T follicular helper cell (primary cell): ENCODE measurements at places on chromosomes 5 and 9.

DNA sequence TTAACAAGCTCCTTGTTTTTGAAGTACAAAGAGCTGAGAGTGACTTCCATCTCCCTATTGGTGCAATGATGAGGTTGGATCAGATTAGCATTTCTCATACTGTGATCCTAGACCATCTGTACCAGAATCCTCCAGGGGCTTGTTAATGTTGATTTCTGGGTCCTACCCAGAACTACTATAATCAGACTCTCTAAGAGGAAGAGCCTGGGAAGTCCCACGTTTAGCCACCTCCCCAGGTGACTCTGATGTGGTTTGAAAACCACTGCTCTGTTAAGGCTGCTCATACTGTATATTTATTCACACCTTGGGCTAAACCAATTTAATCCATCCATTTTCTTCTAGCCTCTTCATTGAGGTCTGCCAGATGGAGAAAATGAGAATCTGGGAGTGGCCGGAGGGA, 49.6 kb upstream of the SMIM32 start:
- DNase-seq: no peak

- DNase-seq: no peak
These were observed 231.6 kb upstream of the TNC start for GRCh38 chr9:115349542-115349941.

DNA sequence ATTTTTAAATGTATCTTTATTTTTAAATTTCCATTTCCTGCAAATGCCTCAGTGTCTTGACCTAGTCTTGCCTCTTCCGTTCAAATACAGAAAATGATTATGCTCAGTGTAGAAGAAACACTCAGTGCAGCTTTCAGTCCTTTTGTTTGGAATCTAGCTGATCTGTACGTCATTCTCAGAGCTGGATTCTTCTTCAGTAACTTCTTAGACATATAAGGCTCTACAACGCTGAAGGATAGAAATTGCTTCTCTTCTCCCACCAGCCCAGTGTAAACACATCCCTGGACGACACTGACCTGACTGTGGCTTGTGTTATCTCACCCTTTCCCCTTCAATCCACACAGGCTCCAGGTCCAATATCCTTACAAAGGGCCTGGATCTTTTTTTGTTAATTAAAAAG, 3.2 kb upstream of the ALDH1B1 start:
- no peak for DNase-seq

DNA sequence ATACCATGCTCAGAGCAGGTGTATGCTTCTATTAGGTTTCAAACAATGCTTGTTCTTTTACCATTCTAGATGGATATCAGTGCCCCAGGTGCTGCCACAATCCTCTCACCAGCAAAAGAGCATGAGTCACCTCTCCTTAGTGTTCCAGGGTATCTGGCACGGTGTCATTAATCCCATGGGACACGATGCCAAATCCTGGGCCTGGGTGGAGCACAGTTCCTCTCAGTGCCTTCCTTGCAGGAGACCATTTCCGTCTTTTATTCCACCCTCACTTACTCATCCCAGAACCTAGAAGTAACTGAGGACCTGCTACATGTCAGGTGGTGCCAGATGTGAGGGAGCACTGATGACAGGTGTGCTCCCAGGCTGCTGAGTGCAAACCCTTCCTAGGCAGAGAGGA, 1.3 kb upstream of the OR13J1 start:
- DNase-seq: no peak

DNA sequence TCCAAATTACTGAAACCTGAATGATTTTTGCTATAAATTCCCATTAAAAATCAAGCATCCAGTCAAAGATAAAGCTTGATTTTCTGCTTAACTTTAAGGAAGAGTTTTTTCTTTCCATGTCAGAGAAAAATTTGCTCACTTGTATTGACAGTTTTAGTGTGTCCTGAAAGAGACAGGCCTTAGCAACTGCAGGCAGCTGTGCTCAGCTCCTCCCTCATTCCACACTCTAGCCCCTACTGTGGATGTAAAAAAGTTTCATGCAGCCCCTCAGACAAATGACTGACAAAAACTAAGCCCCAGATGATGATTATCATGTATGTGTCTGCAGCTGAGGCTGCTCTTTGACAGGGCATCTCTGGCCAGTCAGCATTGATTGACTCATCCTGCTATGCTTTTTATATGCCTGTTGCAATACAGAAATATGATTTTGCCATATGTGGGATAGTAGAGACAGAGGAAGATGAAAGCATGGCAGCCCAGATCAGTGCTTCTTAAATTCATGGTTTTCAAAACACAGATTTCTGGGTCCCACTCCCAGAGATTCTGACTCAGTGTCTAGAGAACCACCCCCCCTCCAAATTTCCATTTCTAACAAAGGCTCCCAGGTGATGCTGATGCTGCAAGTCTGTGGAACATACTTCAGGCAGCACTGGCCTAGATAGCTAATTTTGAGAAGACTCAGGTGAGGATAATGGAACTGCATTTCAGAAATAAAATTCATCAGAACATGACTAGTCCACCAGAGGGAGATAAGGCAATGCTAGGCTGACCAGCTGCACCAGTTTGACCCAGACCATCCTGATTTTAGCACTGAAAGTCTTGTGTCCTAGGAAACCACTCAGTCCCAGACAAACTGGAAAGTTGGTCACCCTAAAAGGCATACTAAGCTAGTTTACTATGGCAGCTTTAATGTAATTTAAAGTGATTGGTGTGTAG, 298.7 kb upstream of the KCNN2 start:
- DNase-seq: no peak

GRCh38 chr5:154899151-154899816, 38.7 kb downstream of the GEMIN5 start:
- no peak for DNase-seq

GRCh38 chr5:88677943-88678769, 204.8 kb downstream of the MEF2C start:
- no peak for DNase-seq

DNA sequence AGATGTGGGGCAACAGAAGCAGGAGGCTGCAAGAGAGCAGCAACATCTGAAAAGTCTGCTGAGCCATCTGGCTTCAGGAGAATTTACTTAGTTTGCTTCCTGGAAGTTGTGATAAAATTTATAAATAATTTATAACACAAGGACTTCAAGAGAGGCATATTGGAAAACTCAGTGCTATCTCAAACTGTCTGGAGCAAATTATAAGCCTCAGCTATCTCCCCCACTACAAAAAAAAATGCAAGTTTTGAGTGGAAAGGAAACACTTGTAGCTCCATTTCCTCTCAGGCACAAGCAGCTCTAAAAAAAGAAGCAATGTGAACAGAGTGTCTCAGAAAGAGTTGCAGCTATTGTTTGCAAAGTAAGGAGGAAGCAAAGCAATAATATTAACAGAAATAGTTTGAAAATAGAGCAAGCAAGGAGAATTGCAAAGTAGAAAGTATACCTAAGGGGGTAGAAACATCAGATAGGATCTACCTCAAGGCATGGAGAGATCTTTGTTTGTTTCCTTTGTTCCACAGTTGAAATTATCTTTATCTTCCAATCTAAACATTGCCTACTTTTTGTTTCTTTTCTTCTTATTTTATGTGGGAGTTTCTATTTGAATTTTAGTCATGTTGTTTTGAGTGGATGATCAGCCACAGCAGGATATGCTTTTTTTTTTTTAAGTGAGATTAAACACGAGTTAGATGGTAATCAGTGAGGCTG, 55.9 kb upstream of the IL6ST start:
- no peak for DNase-seq

- no peak for DNase-seq
These were observed 6.1 kb downstream of the GAS1 start for GRCh38 chr9:86941197-86941596.

DNA sequence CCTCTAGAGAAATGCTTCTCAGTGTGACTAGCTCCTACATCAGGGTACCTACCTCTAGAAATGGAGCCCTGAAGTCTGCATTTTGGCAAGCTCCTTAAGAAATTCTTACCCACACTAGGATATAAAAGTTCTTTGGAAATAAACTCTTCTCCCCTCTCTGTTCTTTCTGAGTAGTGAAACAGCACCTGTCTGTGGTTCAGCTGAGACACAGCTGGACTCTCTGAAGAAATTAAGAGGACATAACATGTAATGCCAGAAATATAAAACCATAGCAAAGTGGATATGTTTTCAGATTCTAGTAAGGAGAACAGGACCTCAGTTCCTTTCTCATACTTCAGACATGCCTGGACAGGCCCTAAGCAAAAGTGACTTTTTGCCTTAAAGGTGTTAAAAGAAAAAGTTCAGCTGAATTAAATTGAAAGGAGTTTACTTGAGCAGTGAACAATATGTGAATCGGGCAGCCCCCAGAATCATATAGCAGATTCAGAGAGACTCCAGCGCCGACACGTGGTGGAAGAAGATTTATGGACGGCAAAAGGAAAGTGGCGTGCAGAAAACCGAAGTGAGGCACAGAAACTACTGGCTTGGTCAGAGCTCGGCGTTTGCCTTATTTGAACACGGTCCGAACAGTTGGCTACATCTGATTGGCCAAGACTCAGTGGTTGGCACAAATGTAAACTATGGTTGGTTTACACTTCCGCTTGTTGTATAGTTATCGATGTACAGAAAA, 64.5 kb downstream of the PRKACG start:
- no peak for DNase-seq
